ENCODE measurements at places on chromosomes 1 and 21. TPM values are rescaled to one million over a fixed set of nuclear protein-coding genes. Genes with fewer than 3 reads are reported as not detected.

Gene SYDE2
- total RNA-seq = 4.1 TPM

Gene CLCNKB
- total RNA-seq = not detected

Gene SMPDL3B
- 0.22 TPM for total RNA-seq

Gene BTG2
- 15.3 TPM for total RNA-seq

Gene LCE2A
- not detected for total RNA-seq

Gene SLC44A5
- total RNA-seq = 8.7 TPM

Gene MTARC1
- 7.0 TPM for total RNA-seq
